Astrocyte of the spinal cord (primary cell): ENCODE measurements at places on chromosomes 5 and 9.

GRCh38 chr5:41338136-41338675, 124.9 kb upstream of the C6 start:
- no peak for DNase-seq

GRCh38 chr5:3729631-3730030, 134.0 kb downstream of the IRX1 start:
- DNase-seq: no peak

GRCh38 chr9:23342291-23342690, 483.7 kb downstream of the ELAVL2 start:
- DNase-seq: peak; percentile 79

- peak; percentile 49 for DNase-seq
These were observed 208.1 kb upstream of the S1PR3 start for GRCh38 chr9:88782931-88783710.

DNA sequence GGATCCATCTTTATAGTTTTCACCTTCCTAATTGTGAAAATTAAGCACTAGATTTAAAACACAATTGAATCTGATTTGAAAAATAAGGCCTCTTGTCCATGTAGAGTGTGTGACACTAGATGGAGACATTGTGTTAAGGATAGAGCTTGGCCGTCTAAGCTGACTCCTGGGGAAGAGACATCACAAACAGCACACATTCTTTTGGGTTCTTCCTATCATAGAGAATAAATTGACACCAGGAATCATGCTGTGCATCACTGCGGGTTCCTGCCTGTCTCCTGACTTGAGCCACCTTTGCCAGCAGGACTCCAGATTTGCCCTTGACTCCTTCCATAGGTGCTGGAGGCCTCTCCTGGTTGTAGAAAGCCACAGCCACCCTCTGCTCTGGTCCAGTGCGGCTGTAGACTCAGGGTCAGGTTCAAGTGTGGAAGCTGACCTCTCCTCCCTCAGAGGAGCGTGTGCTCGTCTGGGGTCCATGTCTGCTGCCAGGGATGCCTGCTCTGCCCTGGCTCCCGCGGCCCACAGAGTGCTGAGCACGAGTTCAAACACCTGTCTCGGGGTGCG, 11.2 kb downstream of the ROPN1L start:
- DNase-seq: peak; percentile 87

GRCh38 chr5:56095579-56096102, 100.9 kb upstream of the IL6ST start:
- no peak for DNase-seq

DNA sequence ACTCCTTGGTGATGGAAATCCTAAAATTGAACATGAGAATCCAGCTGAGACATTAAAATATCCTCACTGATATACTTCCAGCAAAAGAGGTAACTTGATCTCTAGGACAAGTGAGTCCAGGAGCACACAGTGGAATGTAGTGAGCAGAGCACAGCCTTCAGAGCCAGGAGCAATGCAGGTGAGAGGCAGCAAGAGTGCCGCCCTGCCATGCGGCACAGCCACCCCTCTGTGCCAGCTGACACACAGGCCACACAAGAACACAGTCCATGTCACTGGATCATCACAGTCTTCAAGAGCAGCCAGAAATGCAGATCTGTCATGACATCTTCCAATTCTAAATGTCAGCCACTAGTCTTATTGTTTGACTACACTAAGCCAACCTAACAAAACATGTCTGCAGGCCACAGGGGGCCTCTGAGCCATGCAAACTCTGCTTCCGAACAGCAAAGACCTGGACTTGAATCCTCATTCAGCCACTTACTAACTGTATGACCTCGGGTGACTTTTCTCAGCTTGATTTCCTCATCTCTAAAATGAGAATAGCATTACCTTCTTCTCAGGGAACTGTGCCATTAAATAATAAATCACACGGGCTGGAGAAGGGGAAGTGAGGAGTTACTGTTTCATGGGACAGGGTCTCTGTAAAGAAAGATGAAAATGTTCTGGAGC, 47.0 kb downstream of the CCDC125 start:
- DNase-seq: peak; percentile 70
